ENCODE measurements at places on chromosomes 2 and 18.

GRCh38 chr18:72908181-72908580, 40.4 kb upstream of the NETO1 start:
- no peak for DNase-seq

DNA sequence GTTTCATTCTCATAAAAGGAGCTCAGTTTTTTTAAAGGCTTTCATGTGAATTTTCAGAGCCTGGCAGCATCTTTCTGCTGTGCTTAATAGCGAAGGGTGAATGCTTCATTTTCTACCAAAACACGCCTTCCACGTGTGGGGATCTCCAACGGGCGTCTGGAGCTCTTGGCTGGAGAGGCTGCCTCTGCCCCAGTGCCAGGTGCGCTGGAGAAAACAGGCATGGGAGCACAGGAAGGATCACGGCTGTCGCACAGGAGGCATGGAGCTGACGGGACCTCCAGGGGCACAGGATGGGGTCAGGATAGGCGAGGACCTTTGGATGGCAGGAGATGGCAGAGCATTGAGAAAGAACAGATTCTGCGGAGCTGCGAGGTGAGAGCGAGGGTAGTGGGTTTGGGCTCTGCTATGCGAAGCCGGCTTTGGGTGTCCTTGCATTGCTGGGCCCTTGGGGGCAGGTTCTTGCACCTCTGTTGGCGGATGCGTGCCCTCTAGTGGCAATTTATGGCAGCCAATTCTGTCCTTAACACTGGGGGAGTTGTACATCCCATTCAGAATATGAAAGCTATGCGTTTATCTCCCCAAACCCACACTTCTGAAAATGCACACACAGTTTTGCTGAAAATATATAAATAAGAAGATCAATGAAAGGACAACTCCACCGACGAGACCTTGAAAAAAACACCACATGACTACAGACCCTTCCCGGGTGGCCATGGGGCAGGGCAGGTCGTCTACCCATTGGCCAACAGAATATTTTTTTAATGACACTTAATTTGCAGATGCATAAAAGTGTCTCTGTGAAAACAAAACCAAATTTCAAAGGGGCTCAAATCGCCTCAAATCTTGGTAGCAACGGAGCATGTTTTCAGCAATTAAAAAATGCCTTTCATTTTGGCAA, 90.4 kb upstream of the SLC35G4 start:
- DNase-seq, result no peak

DNA sequence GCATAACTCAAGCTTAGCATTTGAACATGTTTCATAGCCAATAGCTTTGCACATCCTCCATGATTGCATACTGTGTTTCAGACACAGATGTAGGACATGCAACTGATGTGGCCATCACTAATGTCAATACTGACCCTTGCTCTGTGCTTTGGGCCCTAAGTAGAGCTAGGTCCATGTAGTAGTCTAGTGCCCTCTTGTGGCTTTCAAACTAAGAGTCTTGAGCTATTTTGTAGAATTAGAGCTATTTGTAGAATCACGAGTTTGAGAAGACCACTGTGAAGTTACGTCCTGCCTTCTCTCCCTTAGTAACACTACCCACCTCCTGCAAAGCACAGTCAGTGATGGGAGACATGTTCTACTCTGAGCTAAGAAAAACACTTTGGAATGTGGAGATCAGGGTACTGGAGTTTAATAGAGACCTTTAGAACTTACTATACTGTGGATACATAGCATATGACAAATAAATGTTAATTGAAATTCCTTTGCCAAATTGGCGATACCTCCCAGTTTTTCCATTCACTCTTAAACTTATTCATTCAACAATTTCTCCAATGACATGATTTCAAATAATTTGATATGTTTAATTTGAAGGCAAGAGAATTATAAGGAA, 306.5 kb upstream of the TNP1 start:
- DNase-seq, result no peak

DNA sequence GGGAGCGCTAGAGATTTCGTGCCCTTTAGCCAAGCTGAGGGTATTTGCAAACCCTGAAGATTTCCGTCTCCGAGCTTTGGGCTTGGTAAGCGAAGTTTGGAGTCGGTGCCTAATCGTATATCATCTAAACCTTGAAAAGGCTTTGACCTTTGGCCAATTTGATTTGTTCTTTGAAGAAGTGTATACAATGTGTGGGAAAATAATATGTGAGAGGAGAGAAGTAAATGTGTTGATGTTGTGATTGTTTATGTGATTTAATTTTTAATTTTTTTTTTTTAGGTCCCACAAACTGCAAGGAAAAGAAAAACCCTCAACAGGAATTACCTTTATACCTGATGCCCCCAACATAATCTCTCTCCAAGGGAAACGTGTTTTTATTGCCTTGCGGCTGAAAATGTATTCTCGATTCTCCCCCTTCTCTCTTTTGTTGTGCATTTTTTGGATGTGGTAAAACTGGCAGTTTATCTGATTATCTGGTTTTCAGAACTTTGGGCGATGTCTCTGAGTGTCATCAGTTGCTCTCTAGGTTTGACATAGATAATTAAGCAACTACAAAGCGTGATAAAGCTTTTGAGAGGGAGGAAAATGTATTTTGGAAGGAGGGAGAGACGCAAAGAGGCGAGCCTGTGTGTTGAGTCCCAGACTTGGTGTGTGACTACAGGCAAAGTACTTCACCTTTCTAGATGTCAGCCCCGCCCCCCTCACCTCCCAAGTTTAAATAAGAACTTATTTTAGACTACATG, 912 bp upstream of the FBXO11 start:
- peak; percentile 3 for DNase-seq

DNA sequence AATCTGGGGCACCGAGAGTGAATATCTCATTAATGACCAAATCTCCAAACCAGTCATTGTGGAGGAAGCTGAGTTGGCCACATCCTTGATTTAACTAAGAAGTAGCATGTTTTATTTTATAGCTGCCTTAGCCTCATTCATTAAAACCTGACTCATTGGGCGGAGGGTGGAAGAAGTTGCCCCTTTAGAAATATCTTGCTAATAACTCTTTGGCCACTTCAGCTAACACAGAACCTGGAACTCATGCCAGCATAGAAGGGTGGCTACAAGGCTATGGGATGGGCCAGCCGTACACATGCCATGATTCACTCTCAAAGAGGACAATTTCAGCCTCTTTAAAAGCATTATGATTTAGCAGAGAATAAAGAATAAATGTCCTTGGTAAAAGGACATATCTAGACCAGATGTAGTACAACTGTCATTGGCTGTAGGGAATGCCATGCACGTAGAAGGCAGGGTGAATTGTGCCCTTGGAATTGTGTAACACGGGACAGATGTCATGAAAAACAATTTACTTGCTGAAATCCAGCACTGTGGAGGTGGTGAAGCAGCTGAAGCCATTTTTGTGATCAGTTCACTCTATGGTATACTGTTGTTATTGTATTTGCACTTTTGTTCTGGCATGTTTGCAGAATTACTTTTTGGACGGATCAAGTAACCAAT, 330.0 kb downstream of the PLCL1 start:
- no peak for DNase-seq

DNA sequence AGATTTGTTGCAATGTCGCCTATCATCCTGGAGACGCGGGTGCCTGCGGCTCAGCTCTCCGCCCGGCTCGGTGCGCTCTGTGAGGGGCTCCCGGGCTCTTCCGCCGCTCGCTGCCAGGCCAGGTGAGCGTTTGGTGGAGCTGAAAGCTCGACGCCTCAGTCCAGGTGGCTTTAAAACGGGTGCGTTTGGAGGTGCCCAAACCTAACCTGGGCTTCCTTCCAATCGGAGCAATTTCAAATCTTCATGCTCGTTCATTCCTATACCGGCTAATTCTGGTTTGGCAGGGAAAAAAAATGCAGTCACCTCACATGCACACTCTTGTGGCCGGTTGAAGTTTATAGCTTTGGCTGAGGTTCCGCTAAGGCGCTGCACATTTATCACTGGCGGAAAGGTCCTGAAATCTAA, at the start of gene SLC16A14:
Gene SLC16A14 (minus strand): TSS at position 274 of the 405 bp plus-strand sequence. CDS start 9,572 bp downstream, outside the sequence.
- DNase-seq, result no peak

- DNase-seq, result no peak
Observed at GRCh38 chr2:188130317-188130716, 161.4 kb upstream of the GULP1 start.

DNA sequence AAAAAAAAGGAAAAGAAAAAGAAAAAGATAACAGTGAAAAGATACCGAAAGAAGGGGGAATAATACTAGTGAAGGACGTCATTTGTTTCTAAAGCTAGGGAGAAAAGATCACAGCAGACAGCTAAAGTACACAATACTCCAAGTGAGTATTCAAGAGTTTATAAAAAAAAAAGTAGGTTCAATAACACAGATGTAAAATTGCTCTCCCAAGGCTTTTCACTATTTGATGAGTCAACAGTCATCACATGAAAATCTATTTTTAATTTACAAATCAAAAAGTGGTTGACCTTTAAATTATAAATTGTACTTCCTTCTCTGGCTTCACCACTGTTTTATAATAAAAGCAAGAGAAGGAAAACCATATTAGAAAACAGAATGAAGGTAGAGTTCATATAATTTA, 144.0 kb downstream of the ZRANB3 start:
- DNase-seq, result no peak

DNA sequence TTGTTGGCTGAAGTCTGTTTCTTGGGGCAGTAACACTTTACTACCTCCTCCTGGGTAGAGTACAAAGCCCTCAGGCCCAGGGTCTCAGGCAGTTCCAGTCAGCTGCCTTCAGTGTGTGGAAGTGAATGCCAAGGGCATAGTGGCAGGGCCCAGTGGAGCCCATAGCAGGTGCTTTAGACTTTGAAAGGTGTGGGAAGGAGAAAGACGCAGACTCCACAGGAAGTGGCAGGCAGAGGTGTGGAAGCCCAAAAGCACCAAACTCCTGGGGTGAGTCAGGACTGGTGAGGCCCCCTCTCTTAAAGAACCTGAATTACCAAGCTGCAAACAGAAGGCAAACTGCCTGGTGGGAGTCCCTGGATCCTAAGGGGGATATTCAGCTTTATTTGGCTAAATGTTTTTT, 45.3 kb downstream of the ADAM23 start:
- no peak for DNase-seq

DNA sequence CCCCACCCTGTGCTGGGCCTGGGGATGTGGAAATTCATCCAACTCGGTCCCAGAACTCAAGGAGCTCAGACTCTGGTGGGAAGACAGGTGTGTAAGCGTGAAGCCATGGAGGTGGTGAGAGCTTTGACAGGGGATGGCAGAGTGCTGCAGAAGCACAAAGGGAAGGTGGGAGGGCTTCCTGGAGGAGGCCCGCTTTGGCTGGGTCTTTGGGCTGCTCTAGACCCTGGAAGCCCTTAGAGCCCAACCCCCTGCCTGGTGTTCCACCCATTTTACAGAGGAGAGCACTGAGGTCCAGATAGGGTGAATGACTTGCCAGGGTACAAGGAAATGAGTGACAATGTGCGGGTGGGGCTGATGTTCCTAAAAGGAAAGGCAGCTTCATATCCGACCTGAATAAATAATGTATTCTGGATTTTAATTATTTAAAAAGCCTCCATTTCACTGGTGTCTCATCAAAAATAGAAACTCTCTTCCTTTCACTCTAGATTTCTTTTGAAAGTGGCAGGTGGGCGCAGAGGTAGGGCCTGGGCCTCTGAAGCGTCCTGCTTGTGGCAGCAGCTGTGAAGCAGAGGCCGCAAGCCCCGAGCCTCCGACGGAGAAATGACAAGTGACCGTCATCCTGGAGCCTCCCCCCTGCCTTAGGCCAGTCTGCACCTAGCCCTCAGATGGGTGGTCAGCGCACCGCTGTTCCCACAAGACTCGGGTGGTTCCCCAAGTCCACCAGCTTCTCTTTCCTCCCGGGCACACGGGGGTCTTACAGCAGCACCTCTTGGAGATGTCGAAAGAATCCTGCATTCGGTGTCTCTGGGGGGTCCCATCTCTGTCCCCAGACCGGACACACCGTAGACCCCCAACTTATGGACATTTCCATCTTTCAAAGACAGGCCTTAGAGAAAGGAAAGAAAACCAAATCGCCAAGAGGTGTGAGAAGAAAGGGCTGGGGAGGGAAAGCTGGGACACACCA, 71.0 kb upstream of the TAF1B start:
- DNase-seq, result no peak

- no peak for DNase-seq
Observed at GRCh38 chr2:152529420-152530115, 187.7 kb downstream of the PRPF40A start.

- DNase-seq, result peak; percentile 21
Observed at GRCh38 chr2:73907840-73908452, 15.1 kb downstream of the ACTG2 start.

GRCh38 chr2:164538240-164538866, 82.9 kb downstream of the GRB14 start:
- no peak for DNase-seq

- DNase-seq, result no peak
Observed at GRCh38 chr18:9095297-9096006, 7.0 kb upstream of the NDUFV2 start.

DNA sequence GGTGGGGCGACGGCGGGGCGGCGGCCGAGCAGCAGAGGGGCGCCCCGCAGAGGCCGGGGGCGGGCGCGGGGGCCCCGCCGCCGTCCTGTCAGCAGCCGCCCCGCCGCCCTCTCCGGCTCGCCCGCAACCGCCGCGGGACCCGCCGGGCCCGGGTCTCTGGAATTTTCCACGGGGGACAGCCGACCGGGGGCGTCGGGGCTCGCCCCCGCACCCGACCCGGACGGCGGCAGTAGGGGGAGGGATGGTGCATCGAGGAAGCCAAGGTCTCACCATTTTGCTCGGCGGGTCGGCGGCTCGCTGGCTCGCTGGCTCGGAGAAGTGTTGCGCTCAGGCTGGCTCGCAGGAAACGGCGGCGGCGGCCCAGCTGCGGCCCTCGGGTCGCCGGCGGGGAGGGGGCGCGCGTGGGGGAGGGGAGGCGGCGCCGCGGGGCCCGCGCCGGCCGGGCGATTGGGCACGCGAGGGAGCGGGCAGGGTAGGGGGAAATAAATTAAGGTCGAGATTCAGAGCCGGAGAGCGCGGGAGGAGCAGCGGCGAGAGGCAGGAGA, 405 bp downstream of the PPP3R1 start:
- peak; percentile 28 for DNase-seq

GRCh38 chr2:188682838-188683237, 291.3 kb upstream of the COL3A1 start:
- DNase-seq, result no peak

DNA sequence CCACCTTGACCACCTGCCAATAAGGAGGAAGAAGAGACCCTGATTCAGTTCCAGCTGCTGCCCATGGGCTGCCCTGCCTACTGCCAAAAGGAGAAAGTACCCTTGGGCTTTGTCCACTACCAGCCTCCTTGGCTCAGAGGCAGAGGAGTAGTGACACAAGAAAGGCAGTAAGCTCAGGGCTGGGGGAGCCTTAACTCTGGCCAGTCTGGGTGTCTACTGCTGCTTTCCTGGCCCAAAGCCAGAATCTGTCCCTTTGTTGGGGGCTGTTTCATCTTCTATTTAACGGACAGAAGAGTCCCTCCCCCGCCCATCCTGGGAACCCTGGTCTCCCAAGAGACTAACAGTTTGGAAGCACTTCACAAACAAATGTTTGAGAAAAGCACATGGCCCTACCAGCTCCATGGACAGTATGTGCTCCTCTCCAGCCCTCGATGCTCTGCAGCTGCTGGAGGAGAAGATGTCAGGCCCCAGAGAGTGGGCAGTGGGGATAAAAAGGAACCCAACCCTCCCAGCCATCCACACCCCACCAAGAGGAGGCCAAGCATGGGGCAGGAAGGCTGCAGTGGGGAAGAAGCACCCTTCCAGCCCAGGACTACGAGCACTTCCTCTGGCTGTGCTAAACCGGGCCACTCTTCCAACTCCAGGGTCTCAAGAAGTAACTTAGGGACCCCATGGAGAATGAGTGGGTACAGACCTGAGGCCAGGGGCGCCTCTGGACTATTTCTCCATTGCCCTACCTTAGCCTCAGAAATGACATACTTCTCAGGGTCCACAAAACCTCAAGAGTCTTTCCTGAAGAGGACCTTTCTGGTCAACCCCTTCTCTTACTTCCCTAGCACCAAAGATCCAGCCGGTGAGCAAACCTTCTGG, 1.2 kb downstream of the ATG9A start:
- DNase-seq, result no peak

All from activated T-helper 1 cell treated with Interleukin-2 at 50 U/mL for 16 hours (primary cell).